Immature natural killer cell (primary cell): ENCODE measurements at places on chromosomes 2 and 18.

DNA sequence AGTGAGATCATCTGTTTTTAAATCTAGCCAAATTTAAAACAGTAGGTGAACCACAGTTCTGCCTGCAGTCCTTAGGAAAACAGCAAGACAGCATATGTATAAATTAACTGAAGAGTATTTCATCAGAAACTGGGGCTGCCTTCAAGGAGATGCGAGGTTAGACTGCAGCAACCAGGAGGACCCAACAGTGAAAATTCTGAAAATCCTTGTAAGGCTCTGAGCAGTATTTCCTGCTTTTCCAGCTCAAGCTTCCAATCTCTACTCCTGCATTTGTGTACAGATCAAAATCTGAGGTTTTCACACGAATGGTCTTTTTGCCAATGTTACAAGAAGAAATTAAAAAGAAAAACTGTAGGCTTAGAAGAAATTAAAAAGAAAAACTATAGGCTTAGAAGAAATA lies 43.7 kb downstream of the CERKL start:
- DNase-seq = no peak

GRCh38 chr18:64044616-64045015 lies 74.7 kb downstream of the SERPINB8 start:
- DNase-seq = no peak

GRCh38 chr2:67996772-67997527 lies 65.9 kb downstream of the C1D start:
- no peak for DNase-seq

DNA sequence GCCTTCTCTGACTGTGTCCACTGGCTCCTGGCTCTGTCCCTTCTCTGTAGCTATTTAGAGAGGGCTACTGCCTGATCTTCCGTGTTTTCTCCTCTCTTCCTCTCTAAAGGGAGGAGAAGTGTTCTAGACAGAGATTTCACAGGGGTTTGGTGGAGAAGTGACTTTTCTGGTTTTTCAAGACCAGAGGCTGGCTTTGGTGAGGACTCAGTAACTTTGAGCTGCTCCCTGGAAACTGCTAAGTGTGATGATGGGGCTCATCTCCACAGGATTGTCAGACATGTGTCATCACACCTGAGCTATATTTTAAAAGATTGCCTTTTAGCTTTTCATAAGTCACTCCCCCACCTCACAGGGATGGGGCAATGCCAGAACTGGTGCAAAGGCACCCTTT lies 6.2 kb downstream of the MAL start:
- no peak for DNase-seq

- no peak for DNase-seq
Observed at GRCh38 chr2:207289295-207290018, 123.7 kb upstream of the KLF7 start.

- DNase-seq = no peak
Observed at GRCh38 chr18:14025306-14025940, 106.8 kb downstream of the ZNF519 start.

DNA sequence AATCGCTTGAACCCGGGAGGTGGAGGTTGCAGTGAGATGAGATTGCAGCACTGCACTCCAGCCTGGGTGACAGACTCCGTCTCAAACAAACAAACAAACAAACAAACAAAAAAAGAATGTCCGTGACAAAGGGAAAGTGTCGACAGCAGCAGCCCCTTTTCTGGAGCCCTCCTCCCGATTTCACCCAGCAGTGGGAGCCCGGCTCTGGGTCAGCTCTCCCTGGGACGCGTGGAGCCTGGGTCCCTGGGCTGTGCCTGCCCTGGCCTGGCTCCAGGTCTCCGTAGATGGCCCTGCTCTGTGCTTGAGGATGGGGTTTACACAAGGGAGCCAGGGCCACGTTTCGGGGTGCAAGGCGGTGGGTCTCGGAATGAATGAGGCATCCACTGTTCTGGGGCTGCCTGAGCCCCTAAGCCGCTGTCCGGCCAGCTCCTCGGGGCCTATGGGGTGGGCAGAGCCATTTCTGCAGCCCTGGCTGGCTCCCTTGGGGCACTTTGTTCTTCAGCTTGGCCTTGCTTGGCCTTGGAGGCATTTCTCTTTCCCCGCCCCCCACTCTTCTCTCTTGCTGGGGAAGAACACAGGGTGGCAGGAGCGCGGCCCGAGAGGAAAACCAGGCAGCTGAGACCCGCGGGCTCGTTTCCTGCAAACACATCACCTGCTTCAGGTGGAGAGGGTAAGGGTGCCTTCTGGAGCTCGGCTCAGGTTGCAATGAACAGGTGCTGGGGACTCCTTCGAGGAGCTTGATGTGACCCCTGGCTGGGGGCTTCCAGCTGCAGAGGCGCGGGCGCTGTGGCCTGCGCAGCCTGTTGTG lies 29.1 kb downstream of the RTP5 start:
- DNase-seq = no peak

DNA sequence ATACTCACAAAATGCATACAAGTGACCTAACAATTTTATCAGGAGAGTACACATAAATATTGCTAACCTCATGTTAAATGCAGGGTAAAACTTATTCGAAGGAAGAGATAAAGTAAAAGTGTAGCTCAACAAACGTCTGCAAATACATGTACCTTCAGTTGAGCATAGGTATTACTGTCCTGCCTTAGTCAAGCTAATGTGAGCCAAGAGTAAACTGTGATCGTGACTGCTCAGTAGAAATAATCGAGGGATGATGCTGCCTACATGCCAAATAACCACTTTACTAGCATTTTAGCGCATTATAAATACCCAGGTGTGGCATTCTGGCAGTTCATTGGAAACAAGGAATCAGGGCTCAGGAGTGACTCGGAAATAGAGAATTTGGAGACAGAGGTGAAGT lies 779.5 kb downstream of the SOCS6 start:
- DNase-seq = no peak

- no peak for DNase-seq
Observed at GRCh38 chr2:27829791-27830190, 58.3 kb downstream of the MRPL33 start.

DNA sequence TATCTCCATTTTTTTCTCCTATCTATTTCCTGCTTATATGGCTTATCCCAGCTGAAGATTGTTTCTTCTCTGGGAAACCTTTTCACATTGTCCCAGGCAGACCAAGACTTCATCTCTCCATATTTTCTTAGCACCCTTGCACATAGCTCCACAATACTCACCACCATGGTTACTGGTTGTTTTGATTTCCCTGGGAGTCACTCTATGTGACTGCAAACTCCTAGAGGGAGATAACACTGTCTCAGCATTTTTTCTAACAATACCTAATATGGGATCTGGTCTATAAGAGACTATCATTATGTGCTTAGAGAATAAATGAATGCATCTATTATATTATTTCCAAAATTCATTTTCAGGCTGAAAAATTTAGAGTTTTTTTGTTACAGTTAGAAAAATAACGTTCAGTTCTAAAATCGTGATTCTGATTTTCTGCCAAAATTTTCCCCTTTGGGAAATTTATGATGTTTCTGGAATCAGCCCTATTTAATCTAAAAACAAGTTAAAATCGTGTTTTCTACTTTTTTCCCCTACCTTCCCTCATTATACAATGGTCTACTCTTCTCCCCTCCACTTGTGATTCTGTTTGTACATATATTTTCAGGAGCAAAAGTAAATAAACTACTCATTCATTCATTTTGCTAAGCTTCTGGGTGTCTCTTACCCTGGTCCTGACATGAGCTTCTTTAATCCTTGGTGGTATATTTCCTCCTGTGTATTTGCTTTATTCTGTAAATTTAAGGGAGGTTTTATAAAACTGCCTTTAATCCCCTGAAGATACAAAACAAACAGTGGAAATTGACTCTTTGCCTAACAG lies 95.4 kb downstream of the HNMT start:
- DNase-seq = no peak

GRCh38 chr18:74604774-74605173 lies 7.1 kb downstream of the ZNF407 start:
- no peak for DNase-seq

GRCh38 chr18:9401176-9401575 lies 66.6 kb downstream of the TWSG1 start:
- DNase-seq = no peak

- DNase-seq = no peak
Observed at GRCh38 chr2:27208486-27209050, 3.3 kb upstream of the ATRAID start.

GRCh38 chr18:2956056-2956455 lies 56.9 kb downstream of the LPIN2 start:
- DNase-seq = no peak

DNA sequence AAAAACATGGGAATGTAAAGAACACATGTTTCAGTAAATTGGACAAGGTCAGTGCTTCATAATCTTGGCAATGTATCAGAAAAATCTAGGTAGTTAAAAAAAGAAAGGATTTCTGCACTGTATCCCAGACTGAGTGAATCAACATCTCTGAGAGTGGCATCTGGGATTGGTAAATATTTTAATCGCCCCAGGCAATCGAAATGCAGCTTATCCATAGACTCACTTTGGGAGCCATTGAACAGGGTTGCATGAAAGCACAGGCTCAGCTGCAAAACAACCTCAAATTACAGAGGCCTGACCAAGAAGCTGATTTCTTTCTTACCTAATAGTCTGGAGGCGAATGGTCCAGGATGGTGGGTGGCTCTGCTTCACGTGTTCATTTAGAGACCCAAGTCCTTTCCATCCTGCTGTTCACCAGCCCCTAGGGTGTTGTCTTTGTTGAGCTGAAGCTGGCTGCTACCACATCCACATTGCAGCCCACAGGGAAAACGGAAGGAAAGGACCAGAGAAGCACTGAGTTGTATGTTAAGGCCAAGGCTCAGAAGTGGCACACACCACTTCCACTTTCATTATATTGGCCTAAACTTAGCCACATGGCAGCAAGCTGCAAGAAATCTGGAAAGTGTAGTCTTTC lies 59.0 kb downstream of the MOGAT1 start:
- no peak for DNase-seq

DNA sequence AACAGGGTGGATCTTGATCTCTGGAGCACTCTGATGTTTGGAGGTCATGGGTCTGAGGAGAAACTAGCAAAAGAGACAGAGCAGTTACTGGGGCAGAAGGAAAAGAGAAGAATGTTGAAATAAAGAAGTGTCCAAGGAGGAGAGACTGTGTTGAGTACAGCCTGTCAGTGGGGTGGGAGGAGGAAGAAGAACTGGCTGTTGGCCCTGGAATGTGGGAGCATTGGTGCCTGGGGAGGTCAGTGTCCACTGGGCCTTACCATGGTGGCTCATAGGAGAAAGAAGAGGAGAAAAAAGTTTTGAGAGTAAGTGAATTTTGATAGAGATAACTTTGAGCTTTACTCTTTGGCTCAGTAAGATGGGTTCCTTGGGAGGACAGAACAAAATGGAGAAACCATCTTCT lies 499.0 kb downstream of the TXNL1 start:
- DNase-seq = no peak

DNA sequence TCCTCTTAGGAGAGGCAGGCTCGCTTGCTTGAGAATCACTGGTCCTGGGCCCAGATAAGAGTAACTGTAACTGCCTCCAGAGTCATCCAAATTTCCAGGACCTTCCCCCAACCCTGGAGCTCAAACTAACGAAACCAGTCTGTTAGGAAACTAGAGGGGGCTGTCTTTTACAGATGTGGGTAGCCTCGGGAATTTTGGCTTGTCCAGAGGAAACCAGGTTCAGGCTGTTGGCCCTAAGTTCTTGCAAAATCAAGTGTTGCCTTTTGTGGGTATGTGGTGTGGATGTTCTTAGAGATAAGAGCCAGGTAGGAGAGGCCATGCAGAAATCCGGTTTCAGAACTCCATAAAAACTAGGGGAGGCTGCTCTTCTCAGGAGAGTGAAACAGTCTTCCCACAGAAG lies 125.0 kb upstream of the DLX2 start:
- no peak for DNase-seq

GRCh38 chr2:199458806-199459285 lies 1.1 kb upstream of the SATB2 start:
- peak; percentile 29 for DNase-seq
